Endothelial cell of umbilical vein (primary cell): ENCODE measurements at places on chromosomes 4 and X. TPM values are rescaled to one million over a fixed set of nuclear protein-coding genes. Genes with fewer than 3 reads are reported as not detected.

The CT45A7 gene
- total RNA-seq, result not detected in 2 replicates

The NWD2 gene
- not detected in 2 replicates for total RNA-seq

The EFHC2 gene
- not detected in 2 replicates for total RNA-seq

The CT45A2 gene
- total RNA-seq, result not detected in 2 replicates

The TMEM154 gene
- 43.6 and 50.0 TPM in 2 replicates for total RNA-seq

The UGT2A3 gene
- not detected in 2 replicates for total RNA-seq

The SSR4 gene
- 235 and 242 TPM in 2 replicates for total RNA-seq

The AKAP4 gene
- not detected in 2 replicates for total RNA-seq

The SOWAHD gene
- total RNA-seq, result not detected in 2 replicates

The TKTL2 gene
- total RNA-seq, result not detected in 2 replicates

The NDST3 gene
- not detected in 2 replicates for total RNA-seq
